Astrocyte (in vitro differentiated cells and primary cell): ENCODE measurements at places on chromosomes 1 and 21. TPM values are rescaled to one million over a fixed set of nuclear protein-coding genes. Genes with fewer than 3 reads are reported as not detected.
A peak's percentile ranks its signal among the peaks of the same experiment; 100 is the strongest.

DNA sequence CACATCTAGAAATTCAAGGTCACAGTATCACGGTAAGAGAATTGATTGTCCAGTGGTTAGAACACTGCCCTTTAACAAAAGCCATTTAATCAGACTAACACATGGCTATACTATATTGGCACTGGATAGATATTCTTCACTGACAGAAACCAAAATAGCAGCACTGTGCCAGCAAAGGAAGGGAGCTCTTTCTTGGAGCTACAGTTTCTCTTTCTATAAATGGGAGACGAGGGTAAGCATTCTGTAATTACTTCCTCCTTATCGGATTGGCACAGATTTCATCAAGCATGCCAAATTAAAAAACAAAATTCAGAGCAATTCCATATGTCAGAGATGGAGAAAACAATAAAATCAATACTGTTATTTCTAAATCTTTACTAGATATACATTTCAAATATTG lies 115.7 kb upstream of the CACYBP start:
- no peaks in the 10 kb centered on the region for H3K4me1 ChIP-seq
- H3K36me3 ChIP-seq: no peaks in the 10 kb centered on the region
- H3K27ac ChIP-seq: no peak overlapping the region
- no peak overlapping the region for H3K4me3 ChIP-seq
- no peak for DNase-seq
- H3K27me3 ChIP-seq: no peaks in the 10 kb centered on the region

GRCh38 chr1:4960782-4961475 lies 306.5 kb downstream of the AJAP1 start:
- no peaks in the 10 kb centered on the region for H3K4me1 ChIP-seq
- H3K27me3 ChIP-seq: no peaks in the 10 kb centered on the region
- no peak for DNase-seq

- peak; percentile 72 for DNase-seq
- H3K27ac ChIP-seq: peak within 1 kb of the TSS; percentile 84
- H3K36me3 ChIP-seq: peaks cover 6% of the 10 kb centered on the region
- peak within 1 kb of the TSS; percentile 88 for H3K4me3 ChIP-seq
- H3K27me3 ChIP-seq: no peaks in the 10 kb centered on the region
Observed at GRCh38 chr1:84478876-84479868, at the start of gene RPF1. TSS of gene RPF1 (plus strand) at chr1:84479266. CDS start at chr1:84479282, 16 bp downstream.

NTNG1 gene
- total RNA-seq: 6.7 and 8.1 TPM in 2 replicates
